T-helper 9 cell (primary cell): ENCODE measurements at places on chromosomes 7 and 10.

DNA sequence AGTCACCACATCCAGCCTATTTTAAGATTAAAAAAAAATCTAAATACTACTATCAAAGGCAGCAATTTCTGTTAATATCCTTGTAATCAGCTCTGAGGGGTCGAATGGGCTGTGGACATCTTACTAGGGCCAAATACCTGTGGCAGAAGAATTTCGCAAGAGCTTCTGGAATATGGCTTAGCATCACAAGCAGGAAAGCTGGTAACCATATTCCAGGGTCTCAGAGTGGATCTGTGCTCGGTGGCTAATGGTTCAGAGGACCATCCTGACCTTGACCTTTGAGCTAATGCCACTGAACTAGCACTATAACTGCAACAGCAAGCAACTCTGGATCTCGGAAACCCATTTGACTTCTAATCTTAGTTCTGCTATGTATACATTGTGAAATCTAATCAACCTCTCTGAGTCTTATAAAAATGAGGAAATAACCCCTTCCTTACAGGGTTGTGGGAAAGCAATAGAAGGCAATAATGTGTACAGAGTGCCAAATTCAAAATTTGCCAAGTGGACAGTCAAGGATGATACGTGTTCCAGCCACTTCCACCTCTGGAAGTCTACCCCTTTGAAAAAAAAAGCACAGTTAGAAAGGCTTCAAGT, 65.5 kb downstream of the CYP26A1 start:
- no peak for DNase-seq

DNA sequence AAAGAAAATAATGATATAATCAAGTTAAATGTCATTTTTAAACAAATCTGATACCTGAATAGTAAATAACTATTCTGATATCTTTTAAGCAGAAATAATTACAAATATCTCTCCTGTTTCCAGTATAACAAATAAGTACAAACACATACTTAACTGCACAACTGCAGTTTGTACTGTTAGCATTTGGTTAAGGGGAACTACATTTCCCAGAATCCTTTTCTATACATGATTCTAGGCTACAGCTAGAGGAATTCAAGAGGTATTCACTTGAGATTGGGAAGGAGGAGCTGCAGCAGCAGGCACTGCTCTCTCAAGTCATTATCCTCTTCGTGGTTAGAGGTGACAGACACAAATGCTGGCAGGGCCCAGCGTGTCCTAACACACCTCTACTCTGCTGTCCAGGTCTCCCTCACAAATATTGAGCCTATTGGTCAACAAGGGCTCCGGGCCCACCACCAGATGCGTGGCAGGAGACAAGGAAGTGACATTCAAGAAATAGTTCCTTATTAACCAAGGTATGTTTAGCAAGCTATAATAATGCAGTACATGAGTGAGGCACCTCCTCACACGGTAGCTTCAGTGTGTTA, 255.1 kb upstream of the MKLN1 start:
- DNase-seq = no peak

DNA sequence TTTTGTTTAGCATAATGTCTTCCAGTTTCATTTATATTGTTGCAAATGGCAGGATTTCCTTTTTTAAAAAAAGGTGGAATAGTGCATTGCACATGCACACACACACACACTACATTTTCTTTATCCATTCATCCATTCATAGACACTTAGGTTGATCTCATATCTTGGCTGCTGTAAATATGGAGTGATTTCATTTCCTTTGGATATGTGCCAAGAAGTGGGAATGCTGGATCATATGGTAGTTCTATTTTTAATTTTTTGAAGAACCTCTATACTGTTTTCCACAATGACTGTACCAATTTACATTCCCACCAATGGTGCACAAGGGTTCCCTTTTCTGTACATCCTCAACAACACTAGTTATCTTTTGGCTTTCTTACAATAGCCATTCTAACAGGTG, 68.9 kb downstream of the EBLN1 start:
- DNase-seq = no peak

GRCh38 chr10:21230219-21230618, 295.3 kb downstream of the SKIDA1 start:
- no peak for DNase-seq

GRCh38 chr10:127535802-127536515, 13.2 kb upstream of the NPS start:
- DNase-seq = no peak

- DNase-seq = no peak
These were observed 2.2 kb downstream of the GPRIN2 start for GRCh38 chr10:46554166-46554781.
